KBM-7 (cell line): ENCODE measurements at places on chromosomes 6 and 20.

- DNase-seq = no peak
Measured at GRCh38 chr6:106014955-106015354, 71.2 kb upstream of the PRDM1 start.

DNA sequence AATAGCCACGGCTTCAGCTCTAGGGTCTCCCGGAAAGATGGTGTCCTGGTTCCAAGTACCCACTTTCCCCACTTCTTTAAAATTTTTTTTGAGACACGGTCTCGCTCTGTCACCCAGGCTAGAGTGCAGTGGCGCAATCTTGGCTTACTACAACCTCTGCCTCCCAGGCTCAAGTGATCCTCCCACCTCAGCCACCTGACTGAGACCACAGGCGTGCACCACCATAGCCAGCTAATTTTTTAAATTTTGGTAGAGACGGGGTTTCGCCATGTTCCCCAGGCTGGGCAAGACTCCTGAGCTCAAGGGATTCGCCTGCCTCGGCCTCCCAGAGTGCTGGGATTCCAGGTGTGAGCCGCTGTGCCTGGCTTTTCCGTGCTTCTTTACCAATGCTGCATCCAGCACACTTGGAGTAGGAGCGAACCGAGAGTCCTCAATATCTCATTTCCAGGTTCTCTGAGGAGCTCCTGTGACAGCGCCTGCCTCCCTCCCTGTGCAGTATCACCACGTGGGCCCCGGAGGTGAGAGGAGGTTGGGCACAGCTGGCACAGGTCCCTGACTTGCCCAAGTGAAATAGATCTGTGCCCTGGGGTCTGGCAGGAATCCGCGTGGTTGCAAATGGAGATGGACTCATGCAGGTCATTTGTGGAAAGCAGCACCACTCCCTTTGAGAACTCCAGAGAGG is 37.3 kb downstream of the EZR start:
- DNase-seq = no peak

DNA sequence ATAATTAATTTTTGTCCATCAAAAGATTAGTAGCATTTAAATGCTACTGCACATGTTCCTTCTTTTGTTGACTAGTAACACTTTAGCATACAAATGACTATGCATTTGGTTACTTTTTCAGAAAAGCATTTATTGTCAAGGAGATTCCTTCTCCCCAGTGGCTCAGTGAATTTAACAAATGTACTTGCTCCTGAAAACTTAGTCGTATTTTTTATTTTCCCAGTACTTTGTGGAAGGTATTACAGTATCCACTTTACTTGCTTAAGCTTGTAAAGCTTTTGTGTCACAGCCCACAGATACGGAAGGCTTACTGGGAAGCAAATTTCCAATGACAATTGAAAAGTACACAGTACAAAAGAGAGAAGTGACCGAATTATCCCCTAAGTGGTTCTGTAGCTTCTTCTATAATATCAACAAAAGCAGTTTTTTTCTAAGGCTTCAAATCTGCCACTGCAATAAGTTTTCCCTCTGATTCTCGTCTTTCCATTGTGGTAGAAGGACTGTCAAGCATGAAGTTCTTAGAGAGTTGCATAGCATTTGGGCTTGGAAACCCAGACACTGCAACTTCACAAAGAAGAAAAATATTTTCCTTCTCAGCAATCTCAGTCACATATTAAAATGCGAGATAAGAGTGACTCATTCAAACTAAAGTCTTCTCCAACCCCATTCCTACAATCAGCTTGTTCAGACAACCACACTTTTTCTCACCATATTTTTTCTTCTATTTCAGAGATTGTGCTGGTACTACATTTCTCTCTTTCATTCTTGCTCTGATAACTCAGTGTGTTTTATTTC is 431.2 kb downstream of the GRIK2 start:
- no peak for DNase-seq

GRCh38 chr6:82396964-82397751 is 33.5 kb downstream of the TPBG start:
- no peak for DNase-seq

DNA sequence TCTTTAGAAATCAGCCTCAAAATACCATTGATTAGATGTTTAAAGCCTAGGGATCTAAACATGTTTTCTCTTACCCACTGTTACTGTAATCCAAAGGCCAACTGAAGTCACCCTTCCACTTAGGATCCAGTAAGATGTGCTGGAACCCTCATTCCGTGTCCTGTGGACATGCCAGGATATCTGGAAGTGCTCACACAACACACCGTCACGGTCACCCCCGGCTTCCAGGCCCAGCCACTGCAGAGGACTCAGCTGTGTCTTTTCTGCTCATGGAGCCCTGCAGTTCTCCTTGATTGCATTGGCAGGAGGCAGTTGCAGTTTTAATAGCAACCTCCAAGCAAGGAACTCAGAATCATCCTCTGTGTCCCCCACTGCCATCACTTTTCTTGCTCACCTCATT is 93.3 kb downstream of the CAP2 start:
- no peak for DNase-seq

DNA sequence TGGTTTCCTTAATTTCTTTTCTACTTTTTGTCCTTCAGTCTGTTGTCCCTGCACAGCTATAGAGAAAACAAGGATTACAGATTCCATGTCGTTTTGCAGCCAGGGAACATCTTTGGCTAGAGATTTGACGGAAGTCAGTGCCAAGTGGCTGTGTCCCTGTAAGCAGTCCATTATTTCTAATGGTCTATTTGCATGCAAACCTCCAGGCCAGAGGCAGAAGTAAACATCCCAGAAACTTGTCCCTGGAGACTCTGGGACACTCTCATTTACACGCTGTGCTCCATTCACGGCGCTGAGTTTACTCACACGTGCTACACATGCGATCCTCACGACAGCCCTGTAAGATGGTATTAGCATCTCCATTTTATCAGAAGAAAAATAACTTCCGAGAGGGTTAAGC is 355.5 kb downstream of the PRKN start:
- no peak for DNase-seq

- DNase-seq = no peak
Measured at GRCh38 chr6:128667339-128667858, 147.0 kb upstream of the PTPRK start.

GRCh38 chr6:143058987-143059386 is 1.7 kb upstream of the AIG1 start:
- no peak for DNase-seq

GRCh38 chr6:161455848-161456247 is 182.0 kb upstream of the AGPAT4 start:
- no peak for DNase-seq

GRCh38 chr6:56579155-56579851 is 63.4 kb downstream of the DST start:
- DNase-seq = no peak
